NCI-H226 (cell line): ENCODE measurements at places on chromosomes 7 and 10.
A peak's percentile ranks its signal among the peaks of the same experiment; 100 is the strongest.

DNA sequence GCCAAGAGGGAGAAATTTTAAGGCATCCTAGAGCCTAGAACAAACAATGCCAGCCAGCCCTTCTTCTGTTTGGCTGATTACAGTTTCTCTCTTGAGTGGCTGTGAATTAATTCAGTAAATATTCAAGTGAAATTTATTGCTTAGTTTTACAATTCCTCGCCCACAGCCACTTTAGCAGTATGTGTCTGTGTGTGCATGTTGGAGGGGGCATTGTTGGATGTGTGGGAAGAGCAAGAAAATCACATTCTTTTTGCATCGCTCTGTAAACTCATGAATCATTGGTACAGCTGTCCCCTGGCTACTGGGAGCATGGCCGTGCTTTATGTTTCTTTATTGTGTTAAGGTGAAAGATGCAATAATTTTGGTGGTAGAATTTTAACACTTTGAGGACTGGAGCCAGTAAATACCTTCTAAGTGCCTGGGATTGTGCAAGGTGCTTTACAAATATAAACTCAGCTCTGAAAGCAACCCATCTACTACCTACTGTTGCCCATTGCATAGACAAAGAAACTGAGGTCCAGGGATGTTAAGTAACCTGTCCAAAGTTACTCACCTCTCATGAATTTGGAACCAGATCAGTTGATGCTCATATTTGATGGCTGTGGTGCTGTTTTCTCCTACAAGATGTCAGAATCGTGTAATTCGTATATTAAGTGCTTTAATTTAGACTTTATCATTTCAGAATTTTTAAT, 89.9 kb upstream of the BTBD16 start:
- DNase-seq, result no peak

- no peak for DNase-seq
Measured at GRCh38 chr7:57201021-57201894, 69.0 kb upstream of the ZNF479 start.

DNA sequence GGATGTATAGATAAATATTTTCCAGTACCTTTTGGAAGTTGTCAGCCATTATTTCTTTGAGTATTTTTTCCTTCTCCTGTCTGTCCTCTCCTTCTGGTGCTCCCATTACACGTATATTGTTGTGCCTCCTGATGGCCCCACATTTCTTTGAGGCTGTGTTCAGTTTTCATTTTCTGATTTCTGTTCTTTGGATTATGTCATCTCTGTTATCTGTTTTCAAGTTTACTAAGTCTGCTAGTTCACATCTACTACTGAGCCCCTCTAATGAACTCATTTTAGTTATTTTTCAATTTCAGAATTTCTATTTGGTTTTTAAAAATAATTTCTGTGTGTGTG, 16.3 kb downstream of the RBM33 start:
- no peak for DNase-seq

GRCh38 chr10:88793712-88794299, 8.7 kb upstream of the LIPM start:
- DNase-seq, result peak; percentile 44

DNA sequence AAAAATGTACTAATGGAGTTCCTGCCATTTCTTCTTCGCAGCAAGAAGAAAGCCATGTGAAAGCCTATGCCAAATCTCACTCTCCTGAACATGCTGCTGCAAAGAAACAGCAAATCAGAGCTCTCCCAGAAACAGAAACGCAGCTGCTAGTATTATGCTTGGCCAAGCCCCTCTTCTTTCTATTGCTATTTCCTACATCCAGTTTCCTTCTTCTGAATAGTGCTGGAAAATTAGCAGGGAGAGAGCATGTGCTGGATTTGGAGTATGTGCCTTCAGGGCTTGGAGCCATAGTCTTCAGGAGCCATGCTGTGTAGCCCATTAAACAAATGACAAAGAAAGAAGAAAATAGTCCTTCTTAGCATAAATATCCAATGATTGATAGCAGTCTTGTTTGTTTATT, 852.0 kb upstream of the PHF14 start:
- no peak for DNase-seq

GRCh38 chr10:69810097-69810496, 8.4 kb downstream of the COL13A1 start:
- DNase-seq, result no peak

DNA sequence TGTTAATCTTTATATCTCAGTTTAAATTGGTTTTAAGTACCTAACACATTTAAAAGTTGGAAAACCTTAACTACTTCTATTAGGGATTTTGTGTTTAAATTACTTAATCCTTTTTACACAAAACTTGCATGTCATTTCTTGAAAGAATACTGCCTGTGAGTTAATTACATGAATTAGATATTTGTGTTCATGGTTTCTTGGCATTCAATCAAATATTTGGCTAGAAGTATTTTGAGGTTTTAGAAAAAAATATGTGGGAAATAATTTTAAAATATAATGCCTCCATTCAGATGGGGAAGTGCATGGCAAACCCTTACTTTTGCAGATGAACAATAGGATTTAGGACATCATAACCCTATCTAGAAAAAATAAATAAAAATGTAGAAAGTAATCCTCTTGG, 186.5 kb upstream of the SEMA3E start:
- peak; percentile 6 for DNase-seq

DNA sequence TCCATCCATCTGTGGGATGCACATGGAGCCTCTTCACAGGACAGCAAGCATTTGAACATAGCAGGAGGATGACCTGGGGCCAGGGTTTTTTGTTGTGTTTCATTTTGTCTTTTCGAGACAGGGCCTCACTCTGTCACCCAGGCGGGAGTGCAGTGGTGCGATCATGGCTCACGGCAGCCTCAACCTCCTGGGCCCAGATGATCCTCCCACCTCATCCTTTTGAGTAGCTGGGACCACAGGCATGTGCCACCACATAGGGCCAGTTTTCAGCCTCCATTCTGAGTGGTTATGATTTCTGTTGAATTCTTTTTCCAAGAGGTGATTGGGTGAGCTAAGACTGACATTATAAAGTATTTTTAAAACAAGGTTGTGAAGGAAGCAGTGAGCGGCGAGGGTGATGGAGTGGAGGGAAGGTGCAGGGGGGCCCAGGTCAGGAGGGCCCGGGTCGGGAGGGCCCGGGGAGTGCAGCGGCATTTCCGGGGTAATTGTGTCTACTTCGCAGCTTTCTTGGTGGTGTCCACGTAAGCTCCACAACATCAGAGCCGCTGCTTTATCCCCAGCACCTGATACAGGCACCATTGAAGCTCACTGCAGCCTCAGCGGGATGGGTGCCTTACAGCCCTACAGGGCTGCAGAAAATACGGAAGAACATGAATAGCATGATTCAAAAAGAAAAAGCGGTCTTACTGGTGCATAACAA, 12.0 kb upstream of the LARP4B start:
- no peak for DNase-seq

DNA sequence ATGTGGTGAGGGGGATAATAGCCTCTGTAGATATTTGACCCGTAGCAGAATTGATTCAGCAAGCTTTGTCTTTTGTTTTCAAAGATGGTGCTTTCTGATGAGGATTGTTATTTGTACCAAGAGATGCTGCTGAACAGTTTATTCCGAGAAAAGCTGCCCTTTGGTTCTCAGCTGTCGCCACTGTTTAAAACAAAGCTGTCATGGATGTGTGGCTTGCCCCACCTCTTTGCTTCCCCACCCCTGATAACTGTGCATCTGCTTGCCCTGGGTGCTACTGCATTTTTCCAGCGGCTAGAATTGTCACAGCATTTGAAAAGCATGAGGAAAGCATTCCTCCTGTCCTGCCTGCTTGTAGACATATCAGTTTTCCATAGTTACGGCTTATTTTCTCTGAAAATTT, 226.9 kb upstream of the CSTF2T start:
- DNase-seq, result no peak

DNA sequence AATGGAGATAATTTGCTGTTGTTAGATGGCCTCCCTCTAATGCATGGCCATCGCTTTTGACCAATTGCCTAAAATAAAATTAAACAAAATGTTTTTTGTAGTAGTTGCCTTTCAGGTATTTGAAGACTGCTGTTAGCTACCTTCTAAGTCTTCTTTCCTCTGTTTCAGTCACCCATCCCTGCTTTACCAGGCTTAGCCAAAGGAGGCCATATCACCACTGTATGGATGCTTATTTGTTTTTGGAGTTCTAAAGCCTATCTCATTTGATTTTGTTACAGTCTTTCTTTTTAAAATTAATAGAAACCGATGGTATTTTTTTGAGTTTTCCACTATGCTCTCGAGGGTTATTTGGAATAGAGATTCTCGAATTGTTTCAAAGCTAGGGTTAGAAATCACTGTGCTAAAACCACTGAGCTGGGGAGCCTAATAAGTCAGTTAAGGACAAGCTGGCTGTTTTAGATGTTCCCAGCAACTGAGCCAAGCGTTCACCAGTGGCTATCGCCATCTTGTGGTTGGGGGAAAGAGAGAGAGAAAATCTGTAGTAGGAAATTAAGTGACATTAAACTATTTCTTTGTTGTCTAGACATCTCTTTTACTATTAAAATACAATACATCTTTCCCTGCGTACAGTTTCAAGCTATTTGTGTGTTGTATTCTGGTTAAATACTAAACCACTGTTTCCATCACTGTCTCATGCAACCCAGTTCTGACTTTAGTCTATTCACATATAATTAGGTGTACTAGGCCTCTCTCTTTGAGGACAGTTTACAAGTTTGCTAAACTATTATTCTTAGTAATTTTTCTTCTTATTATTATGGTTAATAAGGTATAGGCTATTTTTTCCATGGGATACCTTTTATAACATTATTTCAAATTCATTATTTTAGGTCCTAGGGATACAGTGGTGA, 52.2 kb downstream of the GPR158 start:
- DNase-seq, result peak; percentile 22

- peak; percentile 16 for DNase-seq
Measured at GRCh38 chr7:105837765-105838626, 38.4 kb downstream of the ATXN7L1 start.

- DNase-seq, result no peak
Measured at GRCh38 chr10:27743012-27743876, 2.4 kb downstream of the MKX start.

DNA sequence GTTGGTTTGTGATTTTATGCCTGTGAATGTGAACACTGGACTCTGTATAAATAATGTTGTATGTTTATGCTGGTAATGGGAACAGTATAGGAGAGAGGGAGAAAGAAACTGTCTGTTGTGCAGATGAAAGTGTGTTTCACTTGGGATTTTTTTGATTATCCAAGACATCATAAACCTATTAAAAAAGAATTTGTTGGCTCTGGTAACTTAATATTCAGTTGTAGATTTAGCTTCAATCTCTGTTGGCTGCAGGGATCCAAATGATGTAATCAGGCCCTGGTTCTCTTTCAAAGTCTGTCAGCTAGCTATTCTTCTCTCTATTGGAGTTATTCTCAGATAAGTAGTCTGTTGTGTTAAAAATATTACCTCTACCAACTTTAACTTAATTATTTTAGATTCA, 168.8 kb upstream of the RHOBTB1 start:
- no peak for DNase-seq

DNA sequence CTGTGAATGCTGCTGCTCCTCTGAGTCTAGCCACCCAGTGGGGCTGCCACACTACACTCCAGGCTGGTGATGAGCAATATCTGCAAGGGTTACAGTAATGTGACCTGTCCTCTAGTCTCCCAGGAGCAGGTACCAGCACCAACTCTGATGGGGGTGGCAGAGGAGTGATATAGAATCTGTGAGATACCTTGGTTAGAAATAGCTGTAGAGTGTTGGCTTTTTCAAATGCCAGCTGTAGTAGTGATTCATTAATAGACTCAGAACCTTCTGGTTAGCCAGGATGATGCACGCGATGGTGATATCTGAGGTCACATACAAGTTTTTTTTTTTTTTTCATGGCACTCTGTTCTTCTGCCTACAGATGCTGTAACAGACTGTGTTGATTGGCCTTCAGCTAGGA, 757.1 kb downstream of the INHBA start:
- no peak for DNase-seq

GRCh38 chr10:105188737-105189462, 547.8 kb downstream of the SORCS3 start:
- no peak for DNase-seq

DNA sequence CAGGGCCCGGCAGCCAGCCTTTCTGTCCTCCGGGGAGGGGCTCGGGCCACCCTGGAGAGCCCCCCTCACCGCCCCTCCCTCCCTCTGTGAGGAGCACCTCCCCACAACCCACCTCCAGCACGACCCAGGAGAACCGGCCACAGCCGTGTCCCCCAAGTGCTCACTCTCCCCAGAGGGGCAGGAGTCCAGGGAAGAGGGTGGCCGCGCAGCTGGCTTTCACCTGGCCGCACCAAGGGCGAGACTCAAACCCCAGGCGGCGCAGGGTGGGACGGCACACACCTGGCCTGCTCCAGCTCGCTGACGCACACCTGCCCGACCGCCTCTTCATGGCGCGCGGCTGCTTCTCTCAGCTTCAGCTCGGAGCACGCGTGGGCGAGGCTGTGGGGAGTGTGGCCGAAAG, 73.4 kb downstream of the CFAP46 start:
- DNase-seq, result no peak

DNA sequence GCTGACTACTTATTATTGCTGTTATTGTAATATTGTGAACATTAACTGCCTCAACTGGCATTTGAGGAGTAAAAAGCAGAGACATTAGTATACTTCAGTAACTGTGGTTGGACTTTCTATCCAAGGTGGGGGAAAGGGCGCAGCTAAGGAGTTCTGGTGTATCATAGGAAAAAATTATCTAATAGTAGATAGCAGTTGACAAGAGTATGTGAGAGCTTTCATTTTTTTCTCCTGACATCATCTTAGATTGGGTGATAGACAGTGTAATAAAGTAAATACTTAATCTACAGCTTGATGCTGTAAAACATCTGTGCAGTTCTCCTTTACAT, 68.9 kb downstream of the PHTF2 start:
- DNase-seq, result peak; percentile 89

- DNase-seq, result peak; percentile 71
Measured at GRCh38 chr10:88707429-88708155, 1.5 kb downstream of the LIPK start.

DNA sequence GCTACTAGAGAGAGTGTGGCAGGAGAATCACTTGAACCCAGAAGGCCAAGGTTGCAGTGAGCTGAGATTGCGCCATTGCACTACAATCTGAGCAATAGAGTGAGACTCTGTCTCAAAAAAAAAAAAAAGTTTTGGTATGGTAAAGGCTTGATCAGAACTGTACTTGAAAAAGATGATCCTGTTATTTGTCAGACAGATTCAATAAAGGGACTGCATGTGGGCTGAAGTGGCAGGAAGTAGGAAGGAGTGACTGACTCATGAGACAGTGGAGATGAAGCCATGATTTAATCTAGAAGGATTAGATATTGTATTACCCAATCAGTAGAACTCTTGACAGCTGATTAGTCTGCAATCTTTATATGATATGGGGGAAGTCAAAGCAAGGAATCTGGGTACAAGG, 2.7 kb upstream of the TMEM254 start:
- peak; percentile 32 for DNase-seq

- DNase-seq, result peak; percentile 28
Measured at GRCh38 chr7:15720849-15721471, 34.5 kb upstream of the MEOX2 start.

- DNase-seq, result no peak
Measured at GRCh38 chr7:106890952-106891351, 25.9 kb downstream of the PIK3CG start.
